ENCODE measurements at places on chromosomes 2 and 18. TPM values are rescaled to one million over a fixed set of nuclear protein-coding genes. Genes with fewer than 3 reads are reported as not detected.

The FIGN gene
- 1.5 TPM for total RNA-seq

The LIMS4 gene
- 0.94 TPM for total RNA-seq

The SSB gene
- 76.0 TPM for total RNA-seq

The GLI2 gene
- 0.76 TPM for total RNA-seq

GRCh38 chr18:39604836-39605235 lies 2039.2 kb upstream of the CELF4 start:
- peak; percentile 43 for DNase-seq

DNA sequence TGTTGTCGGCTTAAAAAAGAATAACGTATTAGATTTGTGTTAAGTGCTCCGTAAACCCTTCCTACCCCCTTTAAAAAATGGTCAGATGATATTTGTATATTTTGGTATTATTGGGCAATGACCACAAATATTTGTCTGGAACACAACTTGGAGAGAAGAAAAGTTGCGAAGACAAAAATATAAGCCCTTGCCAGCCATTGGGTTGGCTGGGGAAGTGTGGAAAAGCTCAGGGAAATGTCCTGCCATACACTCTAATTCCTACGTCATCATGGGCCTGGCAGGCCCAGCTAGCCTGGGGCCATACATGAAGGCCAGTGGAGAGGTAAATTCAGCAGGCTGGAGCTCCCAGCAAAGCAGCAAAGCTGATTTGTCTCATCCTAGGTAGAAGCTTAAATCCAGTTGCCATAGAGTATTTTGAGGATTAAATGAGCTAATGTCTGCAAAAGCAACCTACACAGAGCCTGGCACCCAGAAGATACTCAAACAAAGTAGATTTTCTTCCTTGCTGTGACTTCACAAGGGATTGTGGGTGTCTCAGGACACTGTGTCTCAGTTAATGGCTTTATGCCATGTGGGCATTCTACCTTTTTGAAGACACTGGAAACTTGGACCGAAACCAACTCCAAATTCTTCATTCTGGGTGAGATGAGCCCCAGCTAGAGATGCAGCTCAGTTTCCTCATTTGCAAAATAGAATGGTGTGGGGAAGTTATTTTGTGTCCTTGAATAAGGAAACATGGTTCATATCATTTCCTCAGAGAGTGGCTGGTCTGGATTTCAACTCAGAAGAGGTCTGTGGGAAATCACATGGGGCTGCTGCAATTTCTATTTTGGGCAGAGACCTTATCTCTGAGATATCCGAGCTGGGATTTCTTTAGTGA lies 87.9 kb upstream of the MAP4K3 start:
- peak; percentile 62 for DNase-seq

DNA sequence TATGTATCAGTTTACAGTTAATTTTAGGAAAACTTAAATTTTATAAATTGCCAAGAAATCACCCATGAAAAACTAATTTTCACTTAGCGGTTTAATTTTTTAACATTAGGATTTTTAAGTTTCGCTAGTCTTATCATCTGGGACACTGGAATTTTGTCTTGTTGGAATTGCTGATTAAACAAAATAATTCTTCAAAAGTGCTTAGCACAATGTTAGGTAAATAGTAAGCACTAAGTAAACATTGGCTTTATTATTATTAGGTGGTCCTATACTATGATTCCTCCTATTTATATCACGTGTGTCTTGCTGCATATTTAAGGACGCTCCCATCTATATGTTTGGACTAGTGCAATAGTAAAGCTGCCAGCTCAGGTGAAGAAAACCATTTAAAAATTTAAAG lies 54.6 kb upstream of the MAP4K3 start:
- DNase-seq, result no peak

DNA sequence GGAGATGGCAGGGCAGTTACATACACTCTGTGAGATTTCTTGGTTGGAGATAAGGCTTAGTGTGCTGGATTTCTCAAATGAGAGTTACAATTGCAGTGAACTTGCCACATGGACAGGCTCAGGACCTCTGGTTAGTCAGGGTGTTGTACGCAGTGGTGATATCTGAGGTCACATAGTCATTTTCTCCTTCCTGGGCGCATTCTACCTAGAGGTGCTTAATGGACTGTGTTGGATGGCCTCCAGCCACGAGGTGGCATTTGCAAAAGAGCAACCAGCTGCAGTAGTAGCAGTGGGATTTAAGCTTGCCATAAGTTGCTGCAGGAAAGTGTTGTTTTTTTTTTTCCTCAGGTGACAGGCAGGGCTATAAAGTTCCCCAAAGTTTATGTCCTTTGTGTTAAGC lies 173.8 kb upstream of the TMEM200C start:
- DNase-seq, result peak; percentile 11
